ENCODE measurements at places on chromosomes 7 and 10. TPM values are rescaled to one million over a fixed set of nuclear protein-coding genes. Genes with fewer than 3 reads are reported as not detected.

The ANLN gene
- total RNA-seq = 18.9 TPM

The RHOBTB1 gene
- total RNA-seq = 11.0 TPM

The GATA3 gene
- total RNA-seq = 8.6 TPM

The SOSTDC1 gene
- 5.9 TPM for total RNA-seq

The ZNF138 gene
- total RNA-seq = 26.5 TPM

The FAM180A gene
- 7.1 TPM for total RNA-seq
